ENCODE measurements at places on chromosomes 2 and 18.

DNA sequence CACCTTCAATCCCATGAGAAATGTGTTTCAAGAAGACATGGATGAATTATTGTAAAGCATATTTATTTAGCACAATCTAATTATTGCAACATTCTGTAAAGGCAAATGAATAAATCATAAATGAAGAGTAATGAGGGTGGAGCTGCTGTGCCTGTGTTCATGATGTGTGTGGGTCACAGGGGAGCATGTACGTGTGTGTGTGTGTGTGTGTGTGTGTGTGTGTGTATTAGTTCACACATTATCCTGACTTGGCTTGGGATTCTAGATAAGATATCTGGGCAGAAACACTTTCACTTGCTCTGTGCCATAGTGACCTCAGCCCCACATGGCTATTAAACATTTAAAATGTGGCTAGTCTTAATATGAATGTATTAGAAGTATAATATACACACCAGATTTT lies 361.8 kb downstream of the ALK start:
- no peak for DNase-seq

- no peak for DNase-seq
Measured at GRCh38 chr2:118520246-118520645, 327.2 kb downstream of the EN1 start.

DNA sequence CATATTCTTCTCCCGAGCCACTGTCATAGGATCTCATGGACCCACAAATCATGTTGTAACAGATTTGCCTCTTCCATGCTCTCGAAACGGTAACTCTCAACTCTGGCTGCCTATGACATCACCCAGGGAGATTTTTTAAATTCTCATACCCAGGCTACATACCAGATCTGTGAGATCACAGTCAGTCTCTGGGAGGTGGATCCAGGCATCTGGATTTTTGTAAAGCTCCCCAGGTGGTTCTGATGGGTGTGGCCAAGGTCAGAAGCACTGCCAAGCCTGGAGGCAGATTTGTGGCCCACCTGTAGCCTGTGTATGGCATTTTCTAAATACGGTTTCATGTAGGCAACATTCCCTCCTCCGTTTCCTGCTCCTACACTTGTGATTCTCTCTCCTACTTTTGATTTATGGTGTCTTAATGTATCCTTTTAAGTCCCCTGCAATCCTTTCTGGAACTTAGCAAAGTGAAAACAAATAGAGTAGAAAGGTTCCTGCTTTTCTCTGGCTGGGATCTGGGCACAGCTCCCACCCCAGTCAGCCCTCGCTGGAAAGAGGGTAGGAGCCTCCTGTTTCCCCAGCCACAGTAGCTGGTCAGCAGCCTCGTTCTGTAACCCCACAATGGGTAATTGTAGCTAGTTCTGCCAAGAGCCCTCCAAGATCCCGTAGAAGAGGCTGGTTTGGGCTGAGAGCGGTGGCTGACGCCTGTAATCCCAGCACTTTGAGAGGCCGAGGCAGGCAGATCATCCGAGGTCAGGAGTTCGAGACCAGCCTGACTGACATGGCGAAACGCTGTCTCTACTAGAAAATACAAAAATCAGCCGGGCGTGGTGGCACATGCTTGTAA lies 96.2 kb downstream of the KLHL29 start:
- no peak for DNase-seq

GRCh38 chr2:3636586-3637310 lies 21.3 kb upstream of the ALLC start:
- DNase-seq = no peak

DNA sequence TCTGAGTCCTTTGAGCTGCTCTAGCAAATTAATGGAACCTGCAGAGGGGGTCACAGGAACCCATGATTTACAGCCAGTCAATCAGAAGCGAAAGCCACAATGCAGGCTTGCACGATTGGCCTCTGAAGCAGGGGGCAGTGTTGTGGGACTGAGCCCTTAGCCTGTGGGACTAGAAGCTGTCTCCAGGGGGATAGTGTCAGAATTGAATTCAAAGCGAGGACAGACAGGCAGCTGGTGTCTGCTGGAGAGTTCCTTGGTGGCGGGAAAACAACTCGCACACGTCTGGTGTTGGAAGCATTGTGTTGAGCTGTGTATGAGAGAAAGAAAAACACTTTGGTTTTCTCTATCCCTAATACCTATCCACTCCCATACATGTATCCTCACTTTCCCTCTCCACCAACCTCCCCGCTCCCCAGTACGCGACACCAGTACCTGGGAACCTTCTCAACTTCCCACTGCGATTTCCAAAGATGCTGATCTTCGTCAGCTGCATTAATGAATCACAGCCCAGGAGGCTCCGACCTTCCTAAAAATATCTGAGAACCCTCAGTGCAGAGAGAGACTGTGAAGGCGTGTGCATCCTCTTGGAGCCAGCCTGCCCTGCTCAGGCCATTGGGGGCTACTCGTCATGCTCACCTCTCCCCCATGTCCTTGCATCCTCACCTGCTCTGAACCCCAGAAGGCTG lies 88.2 kb downstream of the HS1BP3 start:
- no peak for DNase-seq

DNA sequence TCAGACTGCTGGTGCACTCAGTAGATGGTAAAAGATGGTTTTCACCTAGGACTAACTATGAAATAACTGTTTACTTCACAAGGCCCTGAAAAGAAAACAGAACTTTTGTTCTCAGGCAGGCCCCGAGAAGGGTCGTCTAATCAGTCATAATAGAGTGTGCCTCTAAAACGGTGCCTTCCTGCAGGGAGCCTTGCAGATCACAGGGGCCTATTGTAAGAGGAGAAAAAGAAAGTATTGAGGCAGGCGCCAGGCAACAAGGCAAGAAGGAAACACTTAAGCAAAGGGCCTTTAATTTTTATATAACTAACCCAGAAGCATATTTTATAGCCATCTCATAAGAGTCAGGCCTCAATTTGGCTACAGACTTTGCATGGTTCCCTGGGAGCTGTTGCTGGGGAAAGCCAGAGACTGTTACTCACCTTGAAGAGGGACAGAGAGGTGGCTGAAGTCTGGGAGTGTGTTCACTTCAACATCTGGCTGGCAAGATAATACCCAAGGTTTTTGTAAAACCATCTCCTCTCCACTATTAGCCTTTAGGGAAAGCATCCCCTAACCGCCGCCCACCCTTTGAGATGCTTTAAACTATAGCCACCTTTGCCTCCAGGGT lies 117.1 kb downstream of the PRPF40A start:
- DNase-seq = no peak

GRCh38 chr2:48313036-48313877 lies 216.7 kb upstream of the STON1 start:
- DNase-seq = no peak

Measured in stimulated activated CD8-positive, alpha-beta memory T cell treated with anti-CD3 and anti-CD28 coated beads, Interleukin-4, amount 100 ng/mL, for 1 hour (primary cell).